GM04503 (cell line): ENCODE measurements at places on chromosomes 5 and 9.

DNA sequence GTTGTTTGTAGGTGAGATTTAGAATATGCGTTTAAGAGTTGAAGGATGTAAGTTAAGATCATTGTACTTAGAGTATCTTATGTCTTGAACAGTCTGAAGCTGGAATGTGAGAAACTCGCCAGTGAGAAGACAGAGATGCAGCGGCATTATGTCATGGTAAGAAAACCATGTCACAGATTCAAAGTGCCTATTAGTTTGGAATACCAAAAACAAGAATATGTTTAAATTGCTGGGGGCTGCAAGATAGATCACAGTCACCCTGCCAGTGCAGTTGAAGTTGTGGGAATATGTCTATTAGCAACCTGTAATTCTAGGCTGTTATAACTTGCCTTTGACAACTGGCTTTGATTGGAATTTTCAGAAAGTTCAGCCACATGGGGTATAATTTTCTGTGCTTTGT, 3.0 kb downstream of the TLE4 start:
- DNase-seq = no peak

- no peak for DNase-seq
Measured at GRCh38 chr5:53211799-53212198, 102.2 kb upstream of the MOCS2 start.

GRCh38 chr9:12318732-12319685, 374.2 kb upstream of the TYRP1 start:
- no peak for DNase-seq

DNA sequence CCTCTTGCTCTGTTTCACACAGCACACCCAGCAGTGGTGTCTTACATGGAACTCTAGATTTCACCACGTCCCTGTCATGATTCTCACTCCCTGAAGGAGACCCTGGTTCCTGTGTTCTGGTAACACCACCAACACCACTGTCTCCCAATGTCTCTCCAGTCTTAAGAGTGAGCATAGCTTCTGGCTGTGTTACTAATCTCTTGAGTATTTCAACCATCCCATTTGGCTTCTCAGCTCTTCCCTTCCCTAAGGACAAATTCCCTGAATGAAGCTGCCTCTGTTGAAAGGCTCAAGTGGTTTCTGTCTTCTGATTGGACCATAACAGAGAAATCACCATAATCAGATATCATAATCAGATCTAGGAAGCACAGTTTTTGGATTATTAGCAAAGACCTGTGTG, 311.8 kb downstream of the DNAH5 start:
- DNase-seq = peak; percentile 49

GRCh38 chr5:137453483-137454080, 45.5 kb downstream of the SPOCK1 start:
- DNase-seq = no peak

- DNase-seq = no peak
Measured at GRCh38 chr5:72042097-72042496, 65.2 kb upstream of the MAP1B start.

DNA sequence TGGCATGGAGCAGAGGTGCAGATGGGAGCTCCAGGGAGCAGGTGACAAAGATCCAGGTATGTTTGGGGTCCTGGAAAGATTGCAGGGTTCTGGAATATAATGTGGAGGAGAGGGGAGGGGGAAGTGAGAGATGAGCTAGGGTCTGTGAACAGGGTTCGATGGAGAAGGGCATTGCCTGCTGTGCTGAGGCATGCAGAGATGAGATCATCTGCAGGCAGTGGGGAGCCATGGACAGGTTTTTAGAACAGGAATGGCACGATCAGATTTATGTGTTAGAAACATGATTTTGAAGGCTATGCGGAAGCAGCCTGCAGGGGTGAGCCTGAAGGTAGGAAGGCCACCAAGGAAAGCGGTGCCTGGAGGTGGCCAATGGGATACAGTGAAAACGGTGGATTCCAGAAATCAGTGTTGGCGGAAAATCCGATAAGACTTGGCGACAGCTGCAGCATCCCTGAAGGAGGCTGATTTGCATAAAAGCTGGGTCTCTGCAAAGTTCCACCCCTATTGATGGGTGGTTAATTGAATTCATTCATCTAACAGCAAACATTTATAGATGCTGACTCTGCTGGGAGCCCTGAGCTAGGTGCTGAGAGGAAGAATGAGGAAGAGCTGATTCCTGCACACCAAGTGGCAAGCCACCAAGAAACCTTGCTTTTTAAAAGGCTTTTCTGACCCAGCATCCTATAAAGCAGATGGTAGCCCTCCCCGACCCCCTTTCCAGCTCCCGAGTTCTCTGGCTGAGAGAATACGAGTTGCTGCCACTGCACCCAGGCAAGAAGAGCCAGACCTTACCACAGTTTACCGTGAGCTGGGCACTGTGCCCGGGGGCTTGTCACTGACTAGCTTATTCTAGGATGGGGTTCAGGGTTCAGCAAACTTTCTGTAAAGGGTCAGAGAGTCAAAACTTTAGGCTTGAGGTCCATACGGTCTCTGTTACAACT, 139.2 kb upstream of the SMIM23 start:
- DNase-seq = no peak

GRCh38 chr5:98816582-98817222, 43.2 kb downstream of the RGMB start:
- DNase-seq = no peak

- no peak for DNase-seq
Measured at GRCh38 chr5:169811680-169812079, 168.6 kb downstream of the INSYN2B start.

- no peak for DNase-seq
Measured at GRCh38 chr5:149380466-149381121, 1.5 kb upstream of the IL17B start.

- DNase-seq = no peak
Measured at GRCh38 chr5:13972029-13972428, 27.5 kb upstream of the DNAH5 start.

- DNase-seq = no peak
Measured at GRCh38 chr5:175897285-175897684, 25.9 kb downstream of the CPLX2 start.

GRCh38 chr5:161460741-161461140, 85.8 kb downstream of the GABRB2 start:
- DNase-seq = no peak

- no peak for DNase-seq
Measured at GRCh38 chr9:77731930-77732329, 83.8 kb upstream of the GNA14 start.

DNA sequence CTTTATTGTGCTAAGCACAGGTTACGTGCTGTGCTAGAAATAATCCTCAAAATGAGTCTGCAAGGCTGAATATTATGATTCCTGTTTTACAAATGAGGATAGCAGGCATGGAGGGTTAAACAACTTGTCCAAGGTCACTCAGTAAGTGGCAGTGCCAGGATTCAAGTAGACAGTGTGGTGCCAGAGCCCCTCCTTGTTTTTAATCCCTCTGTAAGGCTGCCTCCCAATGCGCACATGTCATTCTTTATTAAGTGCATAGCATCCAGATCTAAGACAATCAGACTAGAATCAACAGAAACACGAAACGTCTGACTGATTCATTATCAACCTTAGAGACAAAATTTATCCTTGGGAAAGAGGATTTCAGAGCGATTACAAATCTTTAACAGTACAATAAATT, 199.6 kb downstream of the SMARCA2 start:
- no peak for DNase-seq

- DNase-seq = no peak
Measured at GRCh38 chr5:148476302-148476701, 92.5 kb downstream of the FBXO38 start.

- peak; percentile 27 for DNase-seq
Measured at GRCh38 chr9:113657765-113658544, 194.4 kb downstream of the RGS3 start.

DNA sequence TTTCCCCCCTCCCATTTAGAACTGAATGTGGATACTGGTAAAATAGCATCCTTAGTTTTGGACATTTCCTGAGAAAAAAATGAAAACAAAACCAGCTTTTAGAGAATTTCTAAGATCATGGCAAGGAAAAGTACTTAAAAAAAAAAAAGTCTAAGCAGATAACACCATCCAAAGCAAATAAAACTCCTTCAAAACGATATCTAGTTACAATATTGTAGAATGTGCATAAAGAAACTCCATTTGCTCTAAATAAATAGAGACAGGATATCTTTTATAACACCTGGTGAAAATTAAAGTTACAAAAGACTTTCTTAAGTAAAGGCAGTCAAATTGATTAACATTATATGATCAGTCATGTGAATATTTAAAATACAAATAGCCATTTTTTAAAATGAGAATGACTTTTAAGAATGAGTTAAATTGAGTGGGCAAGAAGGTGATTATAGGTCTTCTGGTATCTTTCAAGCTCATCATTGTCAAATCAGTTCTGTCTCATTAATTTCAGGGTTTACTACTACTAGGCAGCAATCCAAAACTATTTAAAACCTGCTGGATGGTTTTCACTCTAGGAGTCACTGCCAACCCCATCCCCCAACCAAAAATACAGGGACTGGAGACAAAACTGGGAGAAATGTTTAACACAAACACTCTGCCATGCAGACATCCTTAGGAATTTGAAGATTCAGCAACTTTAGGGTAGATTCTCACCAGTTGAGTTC, 382.6 kb downstream of the ADGRV1 start:
- no peak for DNase-seq

DNA sequence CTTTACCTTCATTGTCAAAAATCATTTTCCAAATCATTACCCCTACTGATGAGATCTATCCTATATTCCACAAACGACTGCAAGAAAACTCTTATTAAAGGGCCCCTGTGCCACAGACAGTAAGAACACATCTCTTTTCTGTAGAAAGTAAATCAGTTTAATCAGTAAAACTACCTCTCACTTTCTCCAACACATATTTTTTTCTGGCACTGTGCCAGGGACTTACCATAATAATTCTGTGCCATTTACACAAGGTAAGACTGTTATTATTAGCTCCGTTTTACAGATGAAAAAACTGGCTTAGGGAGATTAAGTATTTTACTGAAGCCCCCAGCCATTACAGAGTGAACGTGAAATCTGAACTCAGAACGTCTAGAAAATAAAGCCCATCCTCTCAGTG, 587.0 kb upstream of the COX7C start:
- DNase-seq = no peak

DNA sequence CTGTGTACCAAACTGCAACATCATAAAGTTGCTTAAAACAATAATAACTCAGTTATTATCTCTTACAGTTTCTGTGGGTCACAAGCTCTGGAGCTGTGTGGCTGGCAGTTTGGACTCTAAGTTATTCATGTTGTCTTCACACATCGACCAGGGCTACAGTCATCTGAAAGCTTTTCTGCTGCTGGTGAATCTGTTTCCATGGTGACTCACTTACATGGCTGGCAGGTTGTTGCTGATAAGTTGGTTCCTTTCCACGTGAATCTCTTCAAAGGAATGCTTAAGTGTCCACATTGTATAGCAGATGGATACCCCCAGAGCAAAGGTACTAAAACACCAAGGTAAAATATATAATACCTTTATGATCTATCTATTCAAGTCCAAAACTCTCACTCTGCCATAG, 44.8 kb upstream of the CYLC2 start:
- no peak for DNase-seq

DNA sequence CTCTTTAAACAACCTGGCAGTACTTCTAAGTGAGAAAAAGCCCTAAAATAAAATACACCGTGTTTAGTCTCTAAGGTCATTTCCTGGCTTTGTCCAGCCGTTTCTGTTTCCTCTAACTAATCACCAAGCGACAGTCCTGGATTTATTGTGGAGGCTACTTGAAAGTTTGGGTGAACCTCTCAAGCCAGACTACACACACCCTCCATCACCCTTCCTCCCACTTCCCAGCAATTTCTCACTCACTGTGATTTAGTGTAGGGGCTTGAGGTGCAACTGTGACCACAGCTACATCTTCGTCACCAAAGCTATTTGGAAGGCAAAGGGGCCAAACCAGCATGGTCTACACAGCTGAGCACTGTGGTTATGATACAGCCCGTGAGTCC, 240.0 kb upstream of the SLC24A2 start:
- DNase-seq = no peak

- DNase-seq = no peak
Measured at GRCh38 chr5:73256862-73257261, 83.9 kb downstream of the TMEM174 start.

DNA sequence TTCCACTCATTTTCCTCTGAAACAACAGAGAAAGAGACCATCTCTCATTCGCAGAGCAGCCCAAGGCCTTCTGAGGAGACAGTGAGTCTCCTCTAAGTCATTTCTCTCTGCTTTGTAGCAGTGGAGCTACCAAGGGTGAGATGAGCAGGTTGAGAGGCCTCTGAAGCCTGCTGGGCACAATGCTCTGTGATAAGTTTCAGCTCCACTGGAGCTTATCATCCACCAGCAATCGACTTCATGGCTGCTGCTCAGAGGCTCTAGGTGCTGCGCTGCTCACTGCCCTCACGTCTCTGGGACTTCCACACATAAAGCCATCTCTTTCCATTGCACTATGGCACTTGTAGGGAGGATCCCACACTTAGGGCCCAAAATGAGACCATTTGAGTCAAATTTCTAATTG, 96.3 kb downstream of the CMYA5 start:
- DNase-seq = no peak

- DNase-seq = no peak
Measured at GRCh38 chr5:75668977-75669689, 48.1 kb downstream of the POC5 start.

GRCh38 chr9:108673386-108673785, 182.4 kb downstream of the ACTL7B start:
- DNase-seq = no peak

DNA sequence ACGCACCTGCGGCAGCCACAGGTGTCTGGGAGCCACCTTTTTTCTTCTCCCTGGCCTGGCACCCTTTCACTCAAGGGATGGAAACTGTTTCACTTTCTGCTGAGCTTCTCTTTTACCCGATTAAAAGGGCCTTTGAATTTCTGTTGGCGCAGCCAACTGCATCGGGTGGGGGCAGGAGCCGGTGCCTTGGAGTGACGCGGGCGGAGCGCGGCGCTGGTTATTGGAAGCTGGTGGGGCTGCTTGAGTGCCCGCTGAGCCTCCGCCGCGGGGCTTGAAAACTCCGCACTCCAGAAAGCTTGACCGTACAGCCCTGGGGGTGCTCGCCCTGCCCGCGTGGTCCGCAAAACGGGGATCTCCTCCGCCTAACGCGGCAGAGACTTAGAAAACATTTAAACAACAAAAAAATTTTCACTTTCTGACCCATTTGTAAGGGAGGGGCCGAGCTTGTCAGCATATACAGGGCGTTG, 52.0 kb upstream of the TJP2 start:
- DNase-seq = no peak

- no peak for DNase-seq
Measured at GRCh38 chr5:6111131-6111530, 267.2 kb downstream of the MED10 start.

DNA sequence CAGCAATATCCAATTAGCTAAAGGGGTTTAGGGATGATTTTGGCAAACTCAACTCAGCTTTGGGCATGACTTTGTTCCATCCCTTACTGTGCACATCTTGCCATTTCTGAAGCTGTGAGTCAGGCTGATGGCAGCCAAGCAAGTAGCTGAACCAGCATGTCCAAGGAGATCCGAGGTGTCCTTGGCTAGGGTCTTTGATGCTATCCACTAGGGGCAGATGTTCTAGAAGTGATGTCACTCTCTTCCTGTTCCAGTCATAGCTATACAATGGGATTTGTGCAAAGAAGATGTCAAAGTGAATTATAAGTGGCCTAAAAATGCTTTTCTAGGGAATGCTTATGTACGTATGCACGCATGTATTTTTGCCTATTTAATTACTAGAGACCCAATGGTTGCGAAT, 160.8 kb upstream of the PAPPA start:
- DNase-seq = no peak
